ENCODE measurements at places on chromosomes 11 and 22. TPM values are rescaled to one million over a fixed set of nuclear protein-coding genes. Genes with fewer than 3 reads are reported as not detected.

The KCNJ1 gene
- total RNA-seq, result not detected

The UFD1 gene
- total RNA-seq, result 41.3 TPM

The CRYBA4 gene
- not detected for total RNA-seq

The GCAT gene
- 7.7 TPM for total RNA-seq

The KRTAP5-1 gene
- total RNA-seq, result not detected

The GAL3ST1 gene
- 0.17 TPM for total RNA-seq

The PCNX3 gene
- total RNA-seq, result 11.0 TPM

The VSIG2 gene
- total RNA-seq, result not detected

The BRD1 gene
- 23.9 TPM for total RNA-seq

The ZNRF3 gene
- 2.6 TPM for total RNA-seq

The DDI1 gene
- total RNA-seq, result not detected

The DCPS gene
- total RNA-seq, result 9.8 TPM

The MRPL21 gene
- total RNA-seq, result 59.9 TPM

The SLC5A4 gene
- total RNA-seq, result not detected

The CHST1 gene
- under 0.01 TPM for total RNA-seq

The CECR2 gene
- under 0.01 TPM for total RNA-seq

The DENND5A gene
- total RNA-seq, result 235 TPM

The GSTT2B gene
- total RNA-seq, result 9.9 TPM

The CCDC73 gene
- total RNA-seq, result under 0.01 TPM

The LRRC74B gene
- total RNA-seq, result not detected

The CASP12 gene
- 0.26 TPM for total RNA-seq

The TMEM151A gene
- under 0.01 TPM for total RNA-seq

The SERHL2 gene
- 3.3 TPM for total RNA-seq

The TMEM109 gene
- 21.5 TPM for total RNA-seq

The GRAMD4 gene
- 37.3 TPM for total RNA-seq

The LGR4 gene
- total RNA-seq, result 6.4 TPM

The KDM2A gene
- total RNA-seq, result 42.6 TPM

The FGF4 gene
- total RNA-seq, result not detected

The GRK3 gene
- 1.3 TPM for total RNA-seq

The MS4A10 gene
- not detected for total RNA-seq

The RHOD gene
- total RNA-seq, result 13.4 TPM

The PGA5 gene
- not detected for total RNA-seq

The WNT7B gene
- total RNA-seq, result under 0.01 TPM

The TMEM191B gene
- total RNA-seq, result 4.1 TPM

All from fibroblast of lung (primary cell).